ENCODE measurements at places on chromosomes 5 and 9.

DNA sequence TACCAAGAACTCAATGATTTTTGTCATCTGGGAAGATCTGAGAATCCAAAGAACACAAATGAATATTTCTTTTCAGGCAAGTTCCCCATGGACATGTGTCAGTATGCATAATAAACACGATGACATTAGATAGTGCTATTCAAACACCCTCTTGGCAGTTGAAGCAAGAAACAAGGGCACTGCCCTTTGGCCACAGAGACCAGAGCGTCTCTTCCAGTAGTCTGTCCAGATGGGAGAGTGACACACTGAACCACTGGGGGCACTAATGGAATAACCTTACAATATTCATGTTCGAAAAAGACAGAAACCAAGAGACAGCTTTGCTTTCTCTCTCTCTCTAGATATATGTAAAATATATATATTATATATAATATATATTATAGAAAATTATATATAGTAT lies 301.9 kb downstream of the CTNND2 start:
- DNase-seq, result no peak

DNA sequence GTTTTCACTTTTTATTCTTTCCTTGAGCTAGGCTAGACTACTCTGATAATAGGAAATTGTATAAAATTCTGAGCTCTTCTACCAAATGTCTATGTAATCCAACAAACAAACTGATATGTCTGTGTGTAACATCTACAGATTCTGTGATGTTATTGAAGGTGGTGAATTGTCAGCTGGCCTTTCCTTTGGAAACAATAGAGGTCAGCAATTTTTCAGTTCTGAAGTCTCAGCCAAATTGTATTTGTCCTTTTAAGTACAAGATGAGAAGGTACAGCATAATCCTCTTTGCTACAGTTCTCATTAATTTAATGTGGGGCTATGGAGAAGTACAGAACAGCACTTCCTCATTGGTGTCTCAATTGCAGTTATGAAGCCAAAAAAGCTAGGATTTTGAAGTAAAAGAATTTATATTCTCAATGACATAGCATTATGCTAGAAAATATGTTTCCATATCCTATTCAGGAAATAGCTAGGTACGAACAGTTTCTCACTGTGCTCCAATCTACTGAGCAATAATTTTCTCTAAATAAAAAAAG lies 198.0 kb downstream of the HINT1 start:
- DNase-seq, result no peak

GRCh38 chr5:172802567-172803176 lies 31.4 kb upstream of the ERGIC1 start:
- DNase-seq, result no peak

DNA sequence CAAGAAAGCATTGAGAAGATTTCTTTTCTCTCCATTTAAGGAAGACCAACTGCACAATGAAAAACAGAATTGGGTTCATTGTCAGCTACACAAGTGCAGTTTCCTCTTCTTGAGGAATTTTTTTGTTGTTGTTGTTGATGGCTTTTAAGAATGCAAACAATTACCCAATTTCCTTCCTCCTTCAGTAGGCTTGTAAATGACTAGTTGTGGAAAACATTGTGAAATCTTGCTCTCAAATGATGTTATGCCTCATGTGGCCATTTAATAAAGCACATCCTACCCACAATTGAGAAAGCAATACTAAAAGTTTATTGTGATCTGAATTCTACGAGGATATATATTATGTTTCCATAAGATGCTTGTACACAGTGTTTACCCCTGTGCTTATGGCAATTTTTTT lies 171.6 kb downstream of the FAM174A start:
- DNase-seq, result no peak

DNA sequence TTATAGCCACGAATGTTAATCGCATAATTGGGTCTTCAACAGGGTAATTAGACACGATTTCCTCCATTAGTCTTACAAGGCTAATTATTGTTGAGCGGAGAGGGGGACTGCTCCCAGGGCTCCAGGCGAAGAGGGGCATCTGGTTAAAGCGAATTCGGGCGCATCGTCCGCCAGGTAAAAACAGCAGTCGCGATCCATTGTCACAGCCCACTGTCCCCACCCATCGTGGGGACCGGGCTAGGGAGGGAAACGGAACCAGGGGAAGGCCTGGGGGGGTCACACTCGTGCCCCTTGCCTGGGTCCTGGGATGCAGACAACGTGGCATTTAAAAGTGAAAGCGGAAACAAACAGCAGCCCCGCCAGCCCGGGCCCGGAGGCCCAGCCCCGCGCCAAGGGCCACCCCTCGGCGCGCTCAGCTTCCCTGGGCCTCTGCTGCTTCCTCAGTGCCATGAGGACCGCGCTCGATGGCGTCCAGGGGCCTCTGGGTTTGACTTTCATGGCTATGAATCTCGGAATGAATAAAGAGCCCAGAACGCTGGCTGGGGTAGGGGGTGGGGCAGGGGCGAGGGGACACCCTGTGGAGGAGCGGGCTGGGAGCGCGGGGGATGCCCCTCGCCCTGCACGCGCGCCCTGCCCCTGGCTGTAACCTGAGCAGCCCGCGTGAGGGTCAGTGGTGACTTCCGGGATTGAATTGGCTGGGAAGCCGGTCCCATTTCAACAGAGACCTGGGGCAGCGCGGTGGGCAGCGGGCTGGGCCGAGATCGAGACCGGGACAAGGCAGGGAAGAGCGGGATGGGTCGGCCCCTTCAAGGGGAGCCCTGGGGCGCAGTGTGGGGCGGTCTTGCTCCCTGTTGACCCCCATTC lies 99.9 kb downstream of the GTF3C4 start:
- peak; percentile 48 for DNase-seq

GRCh38 chr5:169166078-169166477 lies 134.9 kb downstream of the SLIT3 start:
- no peak for DNase-seq

DNA sequence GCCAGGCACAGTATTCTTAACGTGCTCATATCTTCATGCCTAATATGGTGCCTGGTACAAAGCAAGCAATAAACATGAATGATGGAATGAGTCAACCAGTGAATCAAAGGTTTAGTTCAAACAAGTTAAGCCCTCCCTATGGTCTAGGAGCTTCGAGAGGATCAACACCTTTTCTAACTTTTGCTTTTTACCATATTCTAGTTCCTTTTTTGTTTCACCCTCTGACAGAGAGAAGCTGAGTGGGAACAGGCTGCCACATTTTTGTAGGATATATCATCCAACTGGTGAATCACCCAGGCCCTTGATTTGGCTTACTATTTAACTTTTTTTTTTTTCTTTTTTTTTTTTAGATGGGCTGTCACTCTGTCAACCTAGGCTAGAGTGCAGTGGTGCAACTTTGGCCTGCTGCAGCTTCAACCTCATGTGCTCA lies 39.3 kb upstream of the TNC start:
- no peak for DNase-seq

DNA sequence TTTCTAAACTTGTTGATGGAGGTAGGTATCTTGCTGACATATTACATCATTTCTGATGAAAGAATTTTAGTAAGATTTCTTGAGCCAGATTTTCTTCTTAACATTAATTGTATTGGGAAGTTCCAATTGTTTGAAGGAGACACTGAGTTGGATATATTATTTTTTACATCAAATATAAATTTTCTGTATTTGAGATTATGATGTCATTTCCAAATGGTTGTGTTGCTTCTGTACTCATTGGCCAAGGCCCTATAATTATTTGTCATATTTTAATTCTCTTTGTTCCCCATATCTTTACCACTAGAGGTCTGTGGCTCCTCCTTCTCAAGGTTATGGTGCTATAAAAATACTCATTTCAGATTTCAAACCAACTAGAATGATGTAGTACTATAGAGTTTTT lies 53.4 kb downstream of the ITGA1 start:
- no peak for DNase-seq

Data from activated naive CD4-positive, alpha-beta T cell (primary cell).